ENCODE measurements at places on chromosomes 5 and 9.
A peak's percentile ranks its signal among the peaks of the same experiment; 100 is the strongest.

- peak; percentile 42 for DNase-seq
Observed at GRCh38 chr9:119289740-119290433, 79.3 kb downstream of the BRINP1 start.

DNA sequence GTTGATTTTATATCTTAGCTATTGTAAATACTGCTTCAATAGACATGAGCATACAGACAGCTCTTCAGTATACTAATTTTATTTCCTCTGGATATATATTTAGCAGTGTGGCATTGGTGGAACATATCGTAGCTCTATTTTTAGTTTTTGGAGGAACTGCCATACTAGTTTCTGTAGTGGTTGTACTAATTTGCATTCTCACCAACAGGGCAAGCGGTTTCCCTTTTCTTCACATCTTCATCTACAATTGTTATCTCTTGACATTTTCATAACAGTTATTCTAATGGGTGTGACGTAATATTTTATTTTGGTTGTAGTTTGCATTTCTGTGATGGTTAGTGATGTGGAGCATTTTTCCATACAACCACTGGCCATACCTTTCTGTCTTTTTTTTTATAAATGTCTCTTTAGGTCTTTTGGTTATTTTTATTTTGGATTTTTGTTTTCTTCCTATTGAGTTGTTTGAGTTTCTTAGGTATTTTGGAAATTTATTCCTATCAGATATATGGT is 32.5 kb downstream of the TAF11L14 start:
- no peak for DNase-seq

DNA sequence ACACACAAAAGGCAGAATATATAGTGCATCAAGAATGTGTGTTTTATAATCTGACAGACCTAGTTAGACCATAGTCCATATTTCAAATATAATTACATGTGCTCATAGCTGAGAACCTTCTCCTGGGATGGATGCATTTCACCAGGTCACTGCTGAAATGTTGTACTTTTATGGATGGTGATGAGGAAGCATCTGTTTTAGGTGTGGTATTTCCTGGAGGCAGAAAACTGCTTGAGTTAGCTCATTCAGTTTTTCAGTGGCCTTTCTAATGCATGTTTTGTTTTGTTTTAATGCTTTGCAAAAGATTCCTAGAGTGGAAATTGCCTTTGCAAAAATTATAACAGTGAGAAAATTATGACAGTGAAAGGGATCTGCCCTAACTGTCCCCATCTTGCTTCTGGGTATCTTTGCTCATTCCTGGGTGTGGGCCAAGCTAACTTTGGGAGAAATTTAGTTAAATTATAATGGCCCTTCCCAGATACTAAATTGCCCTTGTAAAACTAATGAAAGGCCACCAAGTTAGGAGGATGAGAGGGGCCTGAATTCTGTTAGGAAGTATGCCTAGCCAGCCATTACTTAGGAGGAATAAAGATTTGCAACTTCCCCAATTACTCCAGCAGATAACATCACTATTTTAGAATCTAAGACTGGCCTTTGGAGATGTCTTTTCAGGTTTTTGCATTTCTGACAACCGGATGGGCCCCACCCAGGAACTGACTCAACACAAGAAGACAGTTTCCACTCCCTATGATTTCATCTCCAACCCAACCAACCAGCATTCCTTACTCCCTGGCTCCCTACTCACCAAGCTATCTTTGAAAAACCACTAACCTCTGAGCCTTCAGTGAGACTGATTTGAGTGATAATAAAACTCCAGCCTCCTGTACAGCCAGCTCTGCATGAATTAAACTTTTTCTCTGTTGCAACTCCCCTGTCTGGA is 7.0 kb upstream of the IL12B start:
- peak; percentile 20 for DNase-seq

GRCh38 chr5:61822584-61822983 is 483.4 kb upstream of the KIF2A start:
- no peak for DNase-seq

DNA sequence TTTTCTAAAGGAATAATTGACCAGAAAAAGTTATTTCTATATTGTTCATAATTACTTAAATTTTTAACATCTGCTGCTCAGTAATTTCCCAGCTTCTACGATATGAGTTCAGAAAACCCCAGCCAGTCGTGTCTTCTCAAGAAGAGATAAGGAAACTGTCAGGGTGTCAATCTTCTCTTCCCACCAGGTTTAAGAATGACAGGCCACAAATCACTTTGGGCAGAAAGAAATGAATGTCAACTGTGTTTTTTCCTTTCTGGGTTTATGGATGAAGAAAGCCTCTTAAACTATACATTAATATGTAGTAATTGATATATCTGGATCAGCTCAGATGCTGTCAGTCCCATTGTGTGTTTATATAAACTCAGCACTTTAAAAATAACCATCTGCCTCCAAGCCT is 453.2 kb upstream of the NUDT12 start:
- no peak for DNase-seq

- no peak for DNase-seq
Observed at GRCh38 chr5:145068721-145069120, 766.4 kb downstream of the PRELID2 start.

- DNase-seq: peak; percentile 39
Observed at GRCh38 chr5:52787600-52788504, at the start of the genes ITGA1 and PELO. Gene ITGA1 (plus strand): TSS chr5:52787916. CDS start chr5:52788354, 438 bp downstream. Gene PELO (plus strand): TSS chr5:52787916. CDS start chr5:52800395, 12,479 bp downstream.

DNA sequence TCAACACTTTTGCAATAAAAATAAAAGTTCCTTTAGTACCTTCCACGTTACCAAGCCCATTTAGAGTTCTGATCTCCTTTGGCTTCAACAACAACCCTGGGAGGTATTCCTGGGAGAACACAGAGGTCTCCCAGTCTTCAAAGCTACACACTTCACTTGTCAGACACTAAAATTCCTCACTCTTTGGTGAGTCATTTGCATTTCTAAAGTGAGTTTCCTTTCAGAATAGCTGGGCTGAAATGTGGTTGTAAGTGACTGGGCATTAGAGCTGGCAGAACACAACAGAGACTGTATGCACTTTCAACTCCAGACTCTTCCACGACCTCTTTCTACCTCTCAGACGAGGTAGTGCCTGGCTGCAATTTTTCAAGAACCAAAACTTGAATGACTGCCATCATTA is 11.5 kb upstream of the F2RL1 start:
- DNase-seq: no peak

GRCh38 chr5:179385914-179386313 is 40.7 kb upstream of the ADAMTS2 start:
- no peak for DNase-seq

- DNase-seq: peak; percentile 28
Observed at GRCh38 chr5:133026664-133027153, 360 bp upstream of the ZCCHC10 start.

DNA sequence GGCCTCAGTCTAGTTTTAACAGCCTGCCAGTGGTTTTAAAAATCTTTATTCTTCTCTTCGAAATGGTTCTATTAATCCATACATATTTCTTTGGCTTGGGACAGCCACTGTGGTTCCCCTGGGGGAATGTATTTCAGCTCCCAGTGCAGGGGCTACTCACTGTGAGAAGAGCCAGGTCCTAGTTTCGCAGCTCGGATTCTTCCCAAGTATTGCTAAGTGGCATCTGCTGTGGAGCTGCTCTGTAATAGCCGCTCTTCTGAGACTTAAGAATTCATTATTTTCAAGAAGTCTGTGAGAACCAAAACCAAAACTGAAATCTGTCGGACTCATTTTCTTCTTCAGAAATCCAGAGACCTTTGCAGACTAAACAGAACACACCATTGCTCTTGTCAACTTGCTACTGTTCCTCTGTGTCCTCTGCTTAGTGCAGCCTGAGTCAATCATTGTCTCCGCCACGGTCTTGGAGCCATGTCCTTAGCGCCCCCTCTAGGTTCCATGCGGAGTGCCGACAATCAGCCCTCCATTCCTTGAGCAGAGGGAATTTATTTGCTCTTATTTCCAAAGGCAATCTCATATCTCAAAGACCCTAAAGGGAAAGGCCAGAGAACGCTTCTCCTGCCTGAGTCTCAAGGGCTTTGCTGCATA is 478.2 kb downstream of the SPATA31D1 start:
- no peak for DNase-seq

- no peak for DNase-seq
Observed at GRCh38 chr9:93612052-93612795, 35.8 kb downstream of the PHF2 start.

- DNase-seq: no peak
Observed at GRCh38 chr9:108149326-108149725, 659.8 kb upstream of the KLF4 start.

- DNase-seq: no peak
Observed at GRCh38 chr9:129333617-129334104, 155.6 kb upstream of the IER5L start.

GRCh38 chr5:74017112-74017511 is 391.1 kb downstream of the ARHGEF28 start:
- DNase-seq: no peak

DNA sequence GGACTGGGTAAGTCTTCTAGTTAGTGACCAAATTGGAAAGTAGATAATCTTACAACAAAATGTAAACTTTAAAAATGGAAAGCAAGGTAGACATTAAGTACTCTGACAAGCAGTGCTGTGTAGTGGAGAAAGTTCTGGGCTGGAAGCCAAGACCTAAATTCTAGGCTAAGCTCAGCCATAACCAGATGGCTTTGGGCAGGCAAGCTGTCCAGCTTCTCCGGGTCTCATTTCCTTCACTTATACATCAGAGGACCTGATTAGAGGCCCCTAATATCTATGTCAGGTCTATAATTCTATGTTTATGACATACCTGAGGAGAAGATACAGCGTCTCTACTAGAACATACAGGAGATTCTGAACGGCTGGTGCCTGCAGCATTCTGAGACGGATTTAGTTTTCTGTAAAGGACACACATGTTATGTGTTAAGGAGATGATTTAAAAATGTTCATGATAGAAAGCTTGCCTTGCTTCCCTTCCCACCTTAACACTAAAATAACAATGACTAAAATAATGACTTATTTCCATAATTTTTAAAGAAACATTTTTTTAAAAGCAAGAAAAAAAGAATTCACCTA is 61.2 kb downstream of the ELL2 start:
- no peak for DNase-seq

- DNase-seq: no peak
Observed at GRCh38 chr9:38733503-38733902, 13.6 kb upstream of the FAM240B start.

DNA sequence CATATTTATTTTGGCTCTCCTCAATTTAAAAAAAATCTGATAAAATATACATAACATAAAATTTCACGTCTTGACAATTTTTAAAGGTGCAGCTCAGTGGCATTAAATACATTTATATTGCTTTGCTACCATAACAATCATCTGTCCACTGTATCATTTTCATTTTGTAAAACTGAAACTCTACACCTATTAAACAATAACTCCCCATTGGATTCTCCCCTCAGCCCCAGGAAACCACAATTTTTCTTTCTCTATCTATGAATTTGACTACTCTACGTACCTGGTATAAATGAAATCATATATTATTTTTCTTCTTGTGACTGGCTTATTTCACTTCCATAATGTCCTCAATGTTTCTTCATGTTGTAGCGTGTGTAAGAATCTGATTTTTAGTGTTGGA is 563.5 kb downstream of the PRR16 start:
- no peak for DNase-seq

DNA sequence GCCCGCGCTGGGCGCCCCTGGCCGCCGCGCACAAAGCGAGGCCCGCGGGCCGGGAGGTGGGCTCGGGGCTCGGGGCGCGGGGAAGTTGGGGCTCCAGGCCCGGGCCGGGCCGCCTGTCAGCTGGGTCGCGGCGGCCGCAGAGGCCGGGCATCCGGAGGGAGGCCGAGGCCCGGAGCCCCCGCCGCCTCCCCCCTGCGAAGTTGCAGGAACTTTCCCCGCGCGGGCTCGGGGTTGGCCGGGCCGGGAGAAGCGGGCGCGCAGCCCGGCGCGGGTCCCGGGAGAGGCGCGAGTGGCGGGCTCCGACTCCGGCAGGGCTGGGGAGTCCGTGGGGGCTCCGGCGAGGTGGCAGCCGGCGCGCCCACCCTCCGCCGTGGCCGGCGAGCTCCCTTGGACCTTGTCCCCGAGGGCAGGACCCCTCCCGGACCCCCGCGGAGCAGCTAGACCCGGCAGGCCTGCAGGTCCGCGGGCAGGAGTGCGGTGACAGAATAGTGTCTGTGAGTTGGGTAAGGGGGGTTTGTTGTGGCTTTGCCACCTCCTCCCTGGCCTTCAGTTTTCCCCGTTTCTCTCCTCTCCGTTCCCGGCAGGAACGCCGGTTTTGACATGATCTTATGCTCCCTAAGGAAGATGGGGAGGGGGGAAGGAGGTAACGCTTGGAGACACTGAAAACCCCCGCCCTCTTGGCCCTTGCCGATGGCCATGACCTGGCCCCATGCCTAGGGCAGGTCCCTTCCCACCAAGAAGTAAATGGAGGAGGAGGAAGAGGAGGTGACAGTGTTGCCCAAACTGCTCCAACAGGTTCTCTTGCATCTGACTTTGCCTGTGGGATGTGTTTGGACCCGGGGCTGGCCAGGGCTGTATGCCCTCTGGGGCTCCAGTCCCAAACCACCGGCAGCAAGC is 942 bp downstream of the PHF2 start:
- no peak for DNase-seq

- no peak for DNase-seq
Observed at GRCh38 chr9:82991671-82992070, 71.3 kb downstream of the RASEF start.

GRCh38 chr5:104955479-104955878 is 1392.9 kb upstream of the NUDT12 start:
- no peak for DNase-seq

GRCh38 chr9:94772144-94772543 is 45.6 kb downstream of the AOPEP start:
- no peak for DNase-seq

DNA sequence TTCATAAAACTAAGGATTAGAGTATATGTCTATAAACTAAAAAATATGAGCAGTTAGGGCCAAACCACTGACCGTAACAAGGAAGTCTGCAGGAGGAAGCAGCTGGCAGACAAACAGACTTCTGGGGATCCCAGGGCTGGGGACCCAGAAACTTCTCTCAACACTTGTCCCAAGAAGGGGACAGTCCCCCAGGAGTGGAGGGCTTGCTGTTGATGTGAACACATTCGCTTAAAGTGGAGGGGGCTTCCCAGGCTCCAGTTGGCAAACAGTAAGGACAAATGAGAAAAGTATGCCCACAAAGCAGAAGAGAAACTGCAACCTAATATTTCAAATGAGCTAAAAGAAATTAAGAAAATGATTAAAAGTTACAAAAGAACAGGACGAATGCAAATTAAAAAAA is 83.7 kb downstream of the PDE8B start:
- DNase-seq: peak; percentile 46

DNA sequence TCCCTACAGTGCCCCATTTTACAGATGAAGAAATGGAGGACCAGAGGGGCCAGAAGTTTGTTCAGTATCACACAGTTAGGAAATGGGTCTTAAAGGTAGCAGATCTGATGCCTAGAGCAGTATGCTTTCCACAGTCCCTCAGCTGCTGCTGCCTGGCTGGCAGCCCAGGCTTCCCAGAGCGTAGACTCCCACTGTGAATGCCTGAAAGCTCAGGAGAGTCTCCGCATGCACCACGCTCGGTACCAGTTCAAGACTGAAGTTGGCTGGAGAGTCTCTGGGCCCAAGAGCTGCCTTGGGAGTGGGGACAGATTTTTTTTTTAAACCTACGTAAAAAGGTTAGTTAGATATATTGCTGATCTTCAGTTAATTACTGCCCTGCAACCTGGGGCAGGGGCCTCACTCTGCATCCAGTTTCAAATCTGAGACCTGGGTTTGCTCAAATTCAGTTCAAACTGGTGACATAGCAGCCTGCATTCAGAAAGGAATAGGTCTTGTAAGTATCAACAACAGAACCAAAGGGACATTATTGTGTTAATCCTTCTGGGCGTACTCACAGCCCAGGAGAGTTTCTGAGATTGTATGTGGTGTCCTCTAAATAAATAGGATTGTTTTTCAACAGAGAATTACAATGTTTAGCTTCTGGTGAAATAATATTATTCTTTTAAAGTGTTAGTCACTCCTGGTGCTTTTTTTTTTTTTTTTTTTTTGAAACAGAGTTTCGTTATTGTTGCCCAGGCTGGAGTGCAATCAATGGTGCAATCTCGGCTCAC is 8.3 kb downstream of the NANS start:
- DNase-seq: no peak
